ENCODE measurements at places on chromosomes 12 and 14.

- no peak for DNase-seq
These were observed 566.5 kb upstream of the ATP2B1 start for GRCh38 chr12:90275088-90275487.

- no peak for DNase-seq
These were observed 11.6 kb upstream of the SAV1 start for GRCh38 chr14:50679674-50680073.

GRCh38 chr12:26848156-26848825 is 15.3 kb upstream of the ITPR2 start:
- no peak for DNase-seq

DNA sequence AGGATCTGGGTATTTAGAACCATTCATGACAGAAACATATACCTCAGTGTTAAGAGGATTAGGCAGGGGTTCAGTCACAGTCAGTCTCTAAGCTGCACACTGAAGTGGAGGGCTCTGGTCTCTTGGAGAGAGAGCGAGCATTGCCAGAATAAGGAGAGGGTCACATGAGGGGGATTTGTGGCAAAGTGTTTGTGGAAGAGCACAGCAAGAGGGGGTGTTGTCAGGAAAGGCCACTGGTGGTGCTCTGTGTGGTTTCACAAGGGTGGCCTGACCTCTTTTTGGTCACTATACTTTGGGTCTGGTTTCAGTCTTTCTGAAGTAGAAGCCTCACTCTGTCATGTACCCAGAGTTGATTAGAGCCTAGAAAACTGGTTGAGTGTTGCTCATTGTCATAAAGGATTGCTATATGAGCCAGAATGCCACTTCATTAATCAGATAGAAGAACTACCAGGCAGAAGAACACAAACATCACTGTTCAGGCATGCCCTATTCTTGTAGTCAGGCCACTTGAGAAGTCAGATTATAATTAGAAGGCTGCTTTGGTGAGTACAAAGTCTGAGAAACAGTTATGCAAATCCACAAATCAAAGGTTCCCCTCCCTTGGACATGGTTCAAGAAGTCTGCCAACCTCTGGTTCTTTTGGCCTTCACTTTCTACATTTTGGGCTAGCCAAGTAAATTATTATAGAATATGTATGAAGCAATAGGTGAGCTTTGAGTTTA is 8.4 kb downstream of the TMEM19 start:
- DNase-seq, result no peak

DNA sequence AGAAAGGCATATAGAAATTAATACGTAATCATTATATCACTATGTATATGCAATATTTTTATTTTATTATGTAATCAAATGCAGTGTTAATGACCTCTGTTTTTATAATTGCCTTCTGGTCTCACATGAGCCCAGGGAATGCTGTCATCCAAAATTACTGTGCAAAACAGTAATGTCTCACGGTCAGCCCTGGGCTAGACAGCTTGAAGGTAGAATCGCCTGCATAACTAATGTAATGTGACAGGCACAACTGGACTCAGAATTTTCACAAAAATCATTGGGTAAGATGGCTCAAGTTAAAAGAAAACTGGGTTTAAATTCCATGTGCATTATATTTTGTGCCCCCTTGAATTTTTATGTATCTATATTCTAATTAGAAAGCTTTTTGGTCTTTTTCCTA is 293.3 kb downstream of the PPFIA2 start:
- no peak for DNase-seq

GRCh38 chr12:16421806-16422205 is 74.4 kb downstream of the MGST1 start:
- DNase-seq, result no peak

- no peak for DNase-seq
These were observed 29.1 kb upstream of the SLC38A2 start for GRCh38 chr12:46401662-46402061.

GRCh38 chr12:27399074-27399473 is 47.5 kb upstream of the SMCO2 start:
- no peak for DNase-seq

GRCh38 chr14:40417777-40418401 is 985.7 kb upstream of the FBXO33 start:
- DNase-seq, result no peak

- DNase-seq, result no peak
These were observed 68.2 kb downstream of the DRAM1 start for GRCh38 chr12:101945369-101946232.

DNA sequence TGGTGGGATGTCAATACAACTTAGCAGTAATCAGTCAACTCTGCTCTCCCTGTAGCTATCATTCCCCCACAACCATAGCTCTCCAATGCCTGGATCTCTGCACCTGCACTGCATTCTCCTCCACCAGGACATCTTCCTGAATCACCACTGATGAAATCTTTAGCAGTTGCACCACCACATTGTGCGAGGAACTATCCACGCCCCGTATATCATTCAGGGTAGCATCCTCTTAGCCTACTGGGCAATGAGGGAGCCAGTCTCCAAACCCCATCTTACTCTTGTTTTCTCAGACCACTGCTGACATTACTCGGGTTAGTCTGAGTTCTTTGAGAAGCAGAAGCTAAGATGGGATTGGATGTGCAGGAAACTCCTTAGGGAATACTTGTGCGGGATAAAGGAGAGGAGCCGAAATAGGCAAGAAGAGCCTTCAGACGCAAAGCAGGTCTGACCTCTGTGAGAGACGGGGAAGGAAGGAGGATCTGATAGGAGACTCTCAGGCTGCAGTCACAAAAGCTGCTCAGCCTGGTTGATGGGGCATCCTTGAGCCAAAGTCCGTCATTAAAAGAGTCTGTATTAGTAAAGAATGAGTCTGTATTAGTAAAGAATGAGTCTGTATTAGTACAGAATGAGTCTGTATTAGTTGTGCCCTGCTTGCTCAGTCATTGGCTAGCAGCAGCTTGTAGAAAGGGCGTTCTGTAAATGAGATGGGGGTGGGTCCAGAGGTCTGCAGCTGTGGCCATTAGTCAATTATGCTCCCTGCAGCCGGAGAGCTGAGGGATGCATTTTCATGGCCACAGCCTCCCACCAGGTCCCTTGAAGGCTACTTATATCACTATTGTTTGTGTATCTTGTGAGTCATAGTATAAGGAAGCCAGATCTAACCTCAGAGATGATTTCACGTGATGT is 49.6 kb upstream of the RASSF3 start:
- DNase-seq, result no peak

- DNase-seq, result no peak
These were observed 28.7 kb downstream of the CLIP1 start for GRCh38 chr12:122393817-122394216.

- no peak for DNase-seq
These were observed 620.1 kb downstream of the NRXN3 start for GRCh38 chr14:78790271-78790670.

- no peak for DNase-seq
These were observed 77.2 kb upstream of the RFLNA start for GRCh38 chr12:124217508-124218242.

DNA sequence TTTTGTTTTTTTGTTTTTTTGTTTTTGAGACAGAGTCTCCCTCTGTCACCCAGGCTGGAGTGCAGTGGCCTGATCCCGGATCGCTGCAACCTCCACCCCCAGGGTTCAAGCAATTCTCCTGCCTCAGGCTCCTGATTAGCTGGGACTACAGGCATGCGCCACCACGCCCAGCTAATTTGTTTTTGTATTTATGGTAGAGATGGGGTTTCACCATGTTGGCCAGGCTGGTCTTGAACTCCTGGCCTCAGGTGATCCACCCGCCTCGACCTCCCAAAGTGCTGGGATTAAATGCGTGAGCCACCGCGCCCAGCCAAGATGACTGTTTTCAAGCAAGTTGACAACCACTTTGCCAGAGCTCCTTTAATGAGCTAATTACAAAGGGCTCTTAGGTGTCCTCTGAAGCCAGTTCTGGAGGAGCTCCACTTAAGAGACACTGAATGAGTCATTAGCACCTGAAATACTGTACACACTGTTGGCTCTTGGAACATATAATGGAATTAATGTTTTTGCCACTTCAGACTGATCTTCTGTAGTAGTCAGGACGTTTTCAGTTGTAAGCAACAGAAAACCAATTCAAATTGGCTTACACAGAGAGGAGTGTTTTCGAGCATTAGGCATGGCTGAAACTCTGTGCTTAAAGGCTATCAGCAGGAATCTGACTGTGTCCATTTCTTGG is 55.4 kb upstream of the MED13L start:
- no peak for DNase-seq

GRCh38 chr12:106487664-106488063 is 95.1 kb upstream of the RFX4 start:
- no peak for DNase-seq

DNA sequence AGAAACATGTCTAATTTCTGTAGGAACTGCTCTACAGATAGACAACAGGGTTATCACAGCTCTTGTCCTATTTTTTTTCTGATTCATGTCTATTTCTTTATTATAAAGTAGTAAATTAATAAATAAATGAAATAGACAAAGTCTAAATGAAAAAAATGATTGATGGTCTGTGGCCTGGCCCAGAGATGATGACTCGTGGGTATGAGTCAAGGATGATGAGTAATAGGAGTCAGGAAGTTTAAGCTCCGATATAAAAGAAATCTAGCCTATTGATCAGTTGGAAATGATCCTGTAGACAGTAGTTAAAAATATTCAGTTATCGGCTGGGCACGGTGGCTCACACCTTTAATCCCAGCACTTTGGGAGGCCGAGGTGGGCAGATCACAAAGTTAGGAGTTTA is 90.6 kb upstream of the RTL1 start:
- DNase-seq, result no peak

- no peak for DNase-seq
These were observed 4.1 kb upstream of the LMO3 start for GRCh38 chr12:16610001-16610585.

GRCh38 chr14:98721061-98721460 is 550.9 kb downstream of the BCL11B start:
- DNase-seq, result no peak

- DNase-seq, result no peak
These were observed 88.1 kb downstream of the NTF3 start for GRCh38 chr12:5520037-5520436.

DNA sequence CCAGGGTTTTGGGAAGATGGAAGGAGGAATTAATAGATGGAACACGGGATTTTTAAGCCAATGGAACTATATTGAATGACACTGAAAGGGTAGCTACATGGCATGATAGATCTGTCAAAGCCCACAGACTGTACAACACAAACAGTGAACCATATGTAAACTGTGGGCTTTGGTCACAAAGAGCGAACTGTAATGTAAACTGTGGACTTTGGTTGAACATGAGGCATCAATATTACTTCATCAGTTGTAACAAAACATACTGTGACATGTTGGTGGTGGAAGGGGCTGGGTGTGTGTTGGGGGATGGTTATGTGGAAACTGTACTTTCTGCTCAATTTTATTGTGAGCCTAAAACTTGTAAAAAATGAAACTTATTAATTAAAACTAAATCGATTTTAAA is 210.6 kb upstream of the HMGA2 start:
- no peak for DNase-seq
